ENCODE measurements at places on chromosomes 11 and 22. TPM values are rescaled to one million over a fixed set of nuclear protein-coding genes. Genes with fewer than 3 reads are reported as not detected.

- H3K36me3 ChIP-seq, result no peaks in the 10 kb centered on the region
- H3K27ac ChIP-seq, result no peak overlapping the region
- H3K27me3 ChIP-seq, result no peaks in the 10 kb centered on the region
- H3K4me3 ChIP-seq, result no peak overlapping the region
These were observed 18.3 kb upstream of the TMPRSS4 start for GRCh38 chr11:118058311-118059245.

DNA sequence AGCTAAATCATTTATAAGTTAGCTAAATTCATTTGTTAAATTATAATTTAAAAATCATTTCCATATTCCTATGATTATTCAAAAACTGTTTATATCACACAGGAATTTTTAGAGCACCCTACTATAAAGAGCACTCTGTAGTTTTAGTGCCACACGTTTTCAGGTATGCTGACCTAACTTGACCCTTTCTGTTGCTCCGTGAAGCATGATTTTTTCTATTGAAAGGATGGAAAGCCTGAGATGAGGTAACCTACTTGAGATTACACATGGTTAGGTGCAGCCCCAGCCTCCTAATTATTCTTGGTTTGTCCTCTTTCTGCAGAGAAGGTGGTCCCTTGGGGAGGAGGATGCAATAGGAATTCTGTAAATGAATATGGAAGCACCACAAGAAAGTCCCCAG lies 72.6 kb downstream of the PPFIBP2 start:
- H3K27ac ChIP-seq, result no peak overlapping the region
- H3K27me3 ChIP-seq, result no peaks in the 10 kb centered on the region
- no peak for DNase-seq
- no peaks in the 10 kb centered on the region for H3K4me1 ChIP-seq

The BARX2 gene
- total RNA-seq, result 0.89 TPM

The PRDM11 gene
- 13.1 TPM for total RNA-seq

The IGSF22 gene
- total RNA-seq, result not detected

The PLAAT2 gene
- total RNA-seq, result 4.8 TPM

The TREH gene
- 0.17 TPM for total RNA-seq

- H3K4me3 ChIP-seq, result no peak overlapping the region
- no peak overlapping the region for H3K27ac ChIP-seq
- H3K36me3 ChIP-seq, result no peaks in the 10 kb centered on the region
- no peaks in the 10 kb centered on the region for H3K4me1 ChIP-seq
- no peak for DNase-seq
These were observed 239.6 kb upstream of the MPPED2 start for GRCh38 chr11:30825723-30826122.

DNA sequence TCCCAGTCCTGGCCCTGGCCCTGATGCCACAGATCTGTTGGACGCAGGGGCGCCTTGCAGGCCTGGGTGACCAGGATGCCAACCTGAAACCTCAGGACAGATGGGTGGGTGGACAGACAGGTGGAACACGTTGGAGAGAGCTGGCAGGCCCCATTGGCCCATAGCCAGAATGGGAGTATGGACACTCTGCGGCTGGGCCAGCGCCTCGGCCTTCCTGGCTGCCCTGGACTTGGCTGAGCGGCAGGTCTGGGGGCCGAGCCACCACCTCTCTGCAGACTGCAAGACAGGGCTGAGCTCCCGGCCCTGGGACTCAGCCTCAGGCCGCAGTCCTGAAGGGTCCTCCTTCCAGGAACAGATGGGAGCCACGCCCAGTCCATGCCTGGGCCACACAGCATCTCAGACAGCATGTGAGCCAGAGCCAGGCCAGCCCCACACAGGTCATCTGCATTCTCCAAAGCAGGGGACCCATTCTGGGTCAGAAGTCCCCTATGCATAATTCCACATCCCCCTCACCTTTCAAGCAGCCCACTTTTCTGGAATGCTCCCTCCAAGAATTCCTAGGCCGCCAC lies 14.1 kb downstream of the WNT7B start:
- H3K4me3 ChIP-seq, result no peak overlapping the region
- H3K36me3 ChIP-seq, result no peaks in the 10 kb centered on the region
- no peaks in the 10 kb centered on the region for H3K27me3 ChIP-seq
- no peak overlapping the region for H3K27ac ChIP-seq
- H3K4me1 ChIP-seq, result no peaks in the 10 kb centered on the region
- no peak for DNase-seq

GRCh38 chr11:47234669-47235100 lies 13.9 kb downstream of the ACP2 start:
- DNase-seq, result peak; percentile 62
- H3K27me3 ChIP-seq, result no peaks in the 10 kb centered on the region
- H3K27ac ChIP-seq, result no peak overlapping the region
- no peaks in the 10 kb centered on the region for H3K4me1 ChIP-seq
- peaks cover 24% of the 10 kb centered on the region for H3K36me3 ChIP-seq

The BTG4 gene
- 4.1 TPM for total RNA-seq

GRCh38 chr11:112637076-112637475 lies 324.1 kb upstream of the NCAM1 start:
- no peaks in the 10 kb centered on the region for H3K36me3 ChIP-seq
- no peak overlapping the region for H3K4me3 ChIP-seq
- no peak overlapping the region for H3K27ac ChIP-seq
- no peaks in the 10 kb centered on the region for H3K27me3 ChIP-seq
- DNase-seq, result no peak

DNA sequence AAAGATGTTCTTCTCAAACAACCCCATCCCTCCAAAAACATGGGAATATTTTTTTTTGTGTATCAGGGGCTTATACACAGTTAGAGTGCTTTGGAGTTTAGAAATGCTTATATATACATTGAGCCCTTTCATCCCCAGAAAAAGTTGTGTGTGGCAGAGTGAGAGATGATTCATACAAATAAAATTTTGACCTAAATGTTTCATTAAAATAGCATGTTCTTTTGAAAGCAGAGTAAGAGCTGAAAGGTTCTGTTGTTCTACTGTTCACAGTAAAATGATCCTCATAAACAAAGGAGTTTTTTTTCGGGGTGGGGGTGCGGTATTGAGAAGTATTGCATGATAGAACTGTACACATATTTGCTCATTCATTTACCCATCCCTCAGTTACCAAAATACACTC lies 512.4 kb downstream of the DLG2 start:
- no peak overlapping the region for H3K27ac ChIP-seq
- H3K4me3 ChIP-seq, result no peak overlapping the region
- DNase-seq, result no peak
- no peaks in the 10 kb centered on the region for H3K4me1 ChIP-seq
- no peaks in the 10 kb centered on the region for H3K36me3 ChIP-seq
- no peaks in the 10 kb centered on the region for H3K27me3 ChIP-seq

- no peak overlapping the region for H3K4me3 ChIP-seq
- no peak for DNase-seq
These were observed 53.3 kb downstream of the TPBGL start for GRCh38 chr11:75293903-75294302.

- no peaks in the 10 kb centered on the region for H3K36me3 ChIP-seq
- H3K4me3 ChIP-seq, result no peak overlapping the region
- DNase-seq, result no peak
- no peak overlapping the region for H3K27ac ChIP-seq
- H3K4me1 ChIP-seq, result peaks cover 5% of the 10 kb centered on the region
These were observed 209.7 kb upstream of the PLET1 start for GRCh38 chr11:112470355-112470754.

- peak overlapping the region; percentile 57 for H3K4me3 ChIP-seq
- DNase-seq, result peak; percentile 87
- peak overlapping the region; percentile 76 for H3K27ac ChIP-seq
- H3K27me3 ChIP-seq, result no peaks in the 10 kb centered on the region
These were observed 237.4 kb downstream of the TTC28 start for GRCh38 chr22:28442264-28442710.

The KLHL35 gene
- 6.8 TPM for total RNA-seq

GRCh38 chr11:47611348-47611794 lies 17.2 kb upstream of the C1QTNF4 start:
- no peaks in the 10 kb centered on the region for H3K27me3 ChIP-seq
- no peak for DNase-seq
- no peaks in the 10 kb centered on the region for H3K4me1 ChIP-seq
- H3K36me3 ChIP-seq, result peaks cover 10% of the 10 kb centered on the region

DNA sequence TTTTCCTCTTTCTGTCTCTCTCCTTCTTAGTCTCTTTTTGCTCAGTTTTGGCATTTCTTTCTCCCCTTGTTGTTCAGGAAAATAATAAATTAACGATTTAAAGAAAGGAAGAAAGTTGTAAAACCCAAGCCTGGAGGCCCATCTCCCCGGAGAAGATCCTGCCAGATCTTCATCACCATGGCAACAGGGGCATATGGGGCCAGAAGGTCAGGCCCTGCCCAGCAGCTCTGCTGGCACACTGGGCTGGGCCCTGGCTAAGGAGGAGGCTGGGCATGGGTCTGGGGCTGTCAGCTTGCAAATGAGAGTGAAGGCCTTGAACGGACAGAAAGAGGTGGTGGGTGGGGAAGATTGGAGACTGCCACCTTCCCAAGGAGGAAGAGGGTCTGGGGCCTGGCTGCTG lies 2.8 kb downstream of the LRRC10B start:
- H3K4me3 ChIP-seq, result no peak overlapping the region
- peaks cover 19% of the 10 kb centered on the region for H3K4me1 ChIP-seq
- H3K27ac ChIP-seq, result no peak overlapping the region
- no peaks in the 10 kb centered on the region for H3K36me3 ChIP-seq
- DNase-seq, result no peak

DNA sequence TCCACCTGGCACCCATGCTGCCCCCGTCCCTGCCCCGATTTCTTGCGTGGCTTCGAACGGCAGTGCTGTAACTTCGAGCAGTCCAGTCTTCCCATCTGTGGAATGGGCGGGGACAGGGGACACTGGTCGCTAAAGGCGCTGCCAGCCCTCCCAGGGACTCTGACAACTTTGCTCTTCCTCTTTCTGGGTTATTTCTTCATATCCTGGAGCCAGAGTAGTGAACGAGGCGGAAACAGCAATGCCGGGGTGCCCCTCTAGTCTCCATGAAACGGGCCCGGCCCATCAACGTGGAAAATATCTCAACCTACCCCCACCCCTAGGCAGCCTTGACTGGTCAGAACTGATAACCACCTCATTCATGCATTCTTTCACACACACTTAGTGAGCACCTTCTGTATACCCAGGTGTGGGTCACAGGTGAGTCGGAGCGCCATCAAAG lies 42.8 kb downstream of the TRIOBP start:
- peak overlapping the region; percentile 73 for H3K27ac ChIP-seq
- H3K36me3 ChIP-seq, result no peaks in the 10 kb centered on the region
- no peaks in the 10 kb centered on the region for H3K27me3 ChIP-seq
- H3K4me1 ChIP-seq, result peaks cover 49% of the 10 kb centered on the region
- DNase-seq, result no peak

DNA sequence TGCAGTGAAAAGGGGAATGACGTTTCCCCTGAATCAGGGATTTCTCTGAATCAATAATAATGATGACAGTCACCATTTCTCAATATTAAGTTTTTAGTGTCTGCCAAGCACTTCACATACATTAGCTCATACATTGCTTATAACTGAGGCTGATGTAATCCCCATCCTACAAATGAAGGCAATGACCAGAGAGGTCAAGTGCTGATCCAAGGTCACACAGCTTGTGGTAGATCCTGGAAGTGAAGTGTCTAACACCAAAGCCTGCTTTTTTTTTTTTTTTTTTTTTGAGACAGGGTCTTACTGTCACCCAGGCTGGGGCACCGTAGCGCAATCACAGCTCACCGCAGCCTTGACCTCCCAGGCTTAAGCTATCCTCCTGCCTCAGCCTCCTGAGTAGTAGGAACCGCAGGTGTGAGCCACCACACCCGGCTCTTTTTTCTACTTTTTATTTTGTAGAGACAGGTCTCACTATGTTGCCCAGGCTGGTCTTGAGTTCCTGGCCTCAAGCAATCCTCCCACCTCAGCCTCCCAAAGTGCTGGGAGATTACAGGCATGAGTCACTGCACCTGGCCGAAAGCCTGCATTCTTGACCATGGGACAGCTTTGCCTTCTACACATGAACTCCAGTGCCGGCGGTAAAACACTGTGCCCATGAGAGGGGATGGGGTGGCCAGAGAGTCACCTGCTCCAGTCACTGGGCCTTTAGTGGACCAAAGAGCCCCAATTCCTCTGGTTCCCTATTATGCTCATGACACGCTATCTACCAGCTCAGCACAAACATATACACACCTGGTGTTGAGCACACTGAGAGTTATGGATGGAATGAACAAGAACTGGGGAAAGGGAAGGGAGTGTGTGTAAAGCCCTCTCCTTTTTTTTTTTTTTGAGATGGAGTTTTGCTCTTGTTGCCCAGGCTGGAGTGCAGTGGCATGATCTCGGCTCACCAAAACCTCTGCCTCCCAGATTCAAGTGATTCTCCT lies 17.4 kb downstream of the ARHGAP1 start:
- H3K36me3 ChIP-seq, result peaks cover 71% of the 10 kb centered on the region
- no peak overlapping the region for H3K4me3 ChIP-seq
- DNase-seq, result no peak
- peak overlapping the region; percentile 21 for H3K27ac ChIP-seq

The SSTR3 gene
- not detected for total RNA-seq

GRCh38 chr11:65883786-65884715 lies 4.2 kb downstream of the FIBP start:
- H3K4me1 ChIP-seq, result peaks cover 28% of the 10 kb centered on the region
- H3K36me3 ChIP-seq, result peaks cover 31% of the 10 kb centered on the region
- no peaks in the 10 kb centered on the region for H3K27me3 ChIP-seq
- H3K4me3 ChIP-seq, result no peak overlapping the region
- no peak for DNase-seq
- H3K27ac ChIP-seq, result no peak overlapping the region

The SH3BP1 gene
- 19.6 TPM for total RNA-seq

- H3K4me1 ChIP-seq, result peaks cover 61% of the 10 kb centered on the region
- H3K36me3 ChIP-seq, result no peaks in the 10 kb centered on the region
- DNase-seq, result no peak
- H3K4me3 ChIP-seq, result no peak overlapping the region
These were observed 6.0 kb upstream of the LMO2 start for GRCh38 chr11:33897761-33898375.

DNA sequence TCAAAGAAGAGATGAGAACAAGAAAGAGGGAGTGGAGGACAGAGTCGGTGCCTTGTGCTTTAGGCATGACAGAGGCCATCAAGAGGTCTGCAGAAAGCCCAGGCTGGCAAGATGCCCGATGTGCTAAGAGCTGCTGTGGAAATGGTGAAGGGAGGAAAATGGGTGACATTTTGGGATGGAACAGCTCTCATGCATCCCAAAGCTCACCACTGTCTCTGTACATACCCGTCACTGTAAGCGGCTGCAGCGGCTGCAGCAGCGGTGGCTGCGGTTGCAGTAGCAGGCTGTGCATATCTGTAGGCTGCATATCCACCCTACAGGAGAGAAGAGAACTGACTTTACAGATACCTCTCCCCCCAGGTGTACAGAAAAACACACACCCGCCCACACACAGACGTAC lies 28.6 kb downstream of the APOL5 start:
- no peak overlapping the region for H3K27ac ChIP-seq
- H3K4me3 ChIP-seq, result no peak overlapping the region
- no peak for DNase-seq
- H3K36me3 ChIP-seq, result no peaks in the 10 kb centered on the region

All from upper lobe of left lung (tissue), 6 donors.